ENCODE measurements at places on chromosomes 6 and 20.

DNA sequence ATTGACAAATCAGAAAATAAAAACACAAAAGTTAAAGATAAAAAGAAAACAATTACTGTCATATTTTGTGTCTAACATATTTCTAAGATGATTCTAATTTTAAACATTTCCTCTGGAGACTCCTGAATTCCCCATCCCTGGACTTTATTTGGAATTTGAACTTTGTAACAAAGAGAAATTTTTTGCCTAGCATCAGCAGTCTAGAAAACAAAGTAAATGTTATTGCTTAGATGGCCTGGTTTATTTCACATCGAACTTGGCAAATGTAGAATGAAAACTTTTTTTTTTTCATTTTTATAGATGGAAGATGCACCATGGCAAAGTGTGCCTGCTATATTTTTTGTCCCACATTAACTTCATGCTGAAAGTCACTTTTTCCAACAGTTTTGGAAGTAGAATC, 159.1 kb downstream of the TBX18 start:
- no peak for DNase-seq

- DNase-seq, result no peak
Observed at GRCh38 chr20:38306379-38306778, 2.4 kb downstream of the BPI start.

- DNase-seq, result no peak
Observed at GRCh38 chr6:106080763-106081095, 5.4 kb upstream of the PRDM1 start.

DNA sequence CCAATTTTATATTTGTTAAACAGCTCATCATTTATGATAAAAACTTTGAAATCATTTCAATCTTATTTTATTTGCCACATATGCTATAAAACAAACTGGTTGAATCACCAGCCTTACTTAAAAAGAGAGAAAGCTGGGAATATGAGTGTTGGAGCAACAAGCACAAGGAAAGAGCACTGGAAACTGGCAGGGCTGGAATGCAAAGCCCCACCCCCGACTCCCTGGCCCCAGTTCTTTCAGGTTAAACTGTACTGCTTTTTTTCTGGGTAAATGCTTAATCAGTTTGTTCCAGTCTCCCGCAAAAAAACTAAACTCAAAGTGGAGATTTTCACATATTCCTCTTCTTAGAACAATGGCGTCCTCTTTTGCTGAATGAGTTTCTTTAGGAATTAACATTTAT, 433.8 kb upstream of the NOX3 start:
- no peak for DNase-seq

GRCh38 chr20:62736026-62736406, 27.4 kb downstream of the NTSR1 start:
- no peak for DNase-seq

- DNase-seq, result no peak
Observed at GRCh38 chr6:155270561-155271091, 6.8 kb downstream of the CLDN20 start.

DNA sequence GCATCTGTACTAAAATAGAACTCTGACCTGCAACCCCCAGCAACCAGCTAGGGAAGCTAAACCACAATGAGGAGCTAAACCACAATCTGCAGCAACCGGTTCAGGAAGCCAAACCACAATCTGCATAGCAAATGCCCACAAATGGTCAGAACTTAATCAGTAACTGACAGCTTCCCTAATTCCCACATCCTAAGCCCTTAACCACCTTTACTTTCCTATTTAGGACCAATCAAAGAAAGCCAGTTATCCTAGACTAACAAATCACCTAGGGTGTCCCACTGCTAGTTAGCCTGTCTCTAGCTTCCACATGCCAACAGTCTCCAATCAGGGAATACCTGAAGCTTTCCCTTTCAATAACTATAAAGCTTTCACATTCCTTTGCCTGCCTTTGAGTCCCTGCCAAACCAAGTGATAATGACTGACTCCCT, 424.6 kb upstream of the PTCHD4 start:
- DNase-seq, result no peak

DNA sequence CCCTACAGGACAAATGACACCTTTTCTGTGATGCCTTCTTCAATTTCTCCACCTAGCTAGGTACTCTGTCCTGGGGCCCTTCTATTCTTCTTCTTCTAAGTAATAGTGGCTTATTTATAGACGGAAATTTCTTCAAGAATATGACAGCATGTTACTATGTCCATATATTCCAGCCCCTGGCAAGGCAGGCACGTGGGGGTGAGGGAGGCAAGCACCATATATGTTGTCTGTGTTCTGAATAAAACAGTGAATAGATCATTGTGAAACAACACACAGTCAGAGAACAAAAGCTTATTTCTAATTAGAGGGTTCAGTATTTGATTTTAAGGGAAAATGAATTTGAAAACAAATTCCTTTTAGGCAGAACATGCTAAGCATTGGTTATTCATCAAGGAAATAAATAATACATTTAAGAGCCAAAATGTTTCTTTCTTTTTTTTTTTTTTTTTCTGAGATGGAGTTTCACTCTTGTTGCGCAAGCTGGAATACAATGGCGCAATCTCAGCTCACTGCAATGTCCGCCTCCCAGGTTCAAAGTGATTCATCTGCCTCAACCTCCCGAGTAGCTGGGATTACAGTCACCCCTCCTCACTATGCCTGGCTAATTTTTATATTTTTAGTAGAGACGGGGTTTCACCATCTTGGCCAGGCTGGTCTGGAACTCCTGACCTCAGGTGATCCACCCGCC, 6.2 kb downstream of the HEBP2 start:
- no peak for DNase-seq

DNA sequence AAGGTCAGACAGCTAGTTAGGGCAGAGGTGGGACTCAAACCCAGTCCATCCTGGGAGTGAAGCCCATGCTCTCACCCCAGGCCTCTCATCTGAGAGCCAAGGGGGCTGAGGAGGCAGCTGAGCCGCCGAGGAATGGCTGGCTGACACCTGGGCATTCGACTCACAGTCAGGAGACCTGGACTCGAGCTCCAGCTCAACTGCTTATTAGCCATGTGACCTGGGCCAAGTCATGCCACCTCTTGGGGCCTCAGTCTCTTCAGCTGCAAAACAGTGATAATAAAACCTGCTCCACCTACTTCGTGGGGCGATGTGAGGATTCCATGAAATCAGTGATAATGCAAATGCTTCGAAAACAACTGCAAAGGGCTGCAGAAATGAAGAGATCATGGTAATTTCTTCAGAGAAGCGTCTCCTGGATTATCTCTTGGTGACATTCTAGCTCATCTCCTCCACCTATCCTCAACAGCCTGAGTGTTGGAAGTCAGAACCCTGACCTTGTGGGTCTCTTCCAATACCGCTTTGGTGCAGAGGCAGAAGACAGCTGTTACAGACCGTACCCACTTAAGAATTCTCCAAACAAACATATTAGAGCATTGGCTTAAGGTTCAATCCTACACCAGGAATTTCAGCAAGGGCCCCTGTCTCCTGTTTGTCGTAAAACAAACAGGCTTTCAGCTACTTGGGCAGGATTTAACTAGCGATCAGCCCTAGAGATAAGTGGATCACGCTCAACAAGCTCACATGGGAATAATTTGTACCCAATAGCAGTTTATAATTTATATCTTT, 60.0 kb upstream of the PIM1 start:
- no peak for DNase-seq

- no peak for DNase-seq
Observed at GRCh38 chr20:57785720-57786119, 75.9 kb upstream of the PMEPA1 start.

DNA sequence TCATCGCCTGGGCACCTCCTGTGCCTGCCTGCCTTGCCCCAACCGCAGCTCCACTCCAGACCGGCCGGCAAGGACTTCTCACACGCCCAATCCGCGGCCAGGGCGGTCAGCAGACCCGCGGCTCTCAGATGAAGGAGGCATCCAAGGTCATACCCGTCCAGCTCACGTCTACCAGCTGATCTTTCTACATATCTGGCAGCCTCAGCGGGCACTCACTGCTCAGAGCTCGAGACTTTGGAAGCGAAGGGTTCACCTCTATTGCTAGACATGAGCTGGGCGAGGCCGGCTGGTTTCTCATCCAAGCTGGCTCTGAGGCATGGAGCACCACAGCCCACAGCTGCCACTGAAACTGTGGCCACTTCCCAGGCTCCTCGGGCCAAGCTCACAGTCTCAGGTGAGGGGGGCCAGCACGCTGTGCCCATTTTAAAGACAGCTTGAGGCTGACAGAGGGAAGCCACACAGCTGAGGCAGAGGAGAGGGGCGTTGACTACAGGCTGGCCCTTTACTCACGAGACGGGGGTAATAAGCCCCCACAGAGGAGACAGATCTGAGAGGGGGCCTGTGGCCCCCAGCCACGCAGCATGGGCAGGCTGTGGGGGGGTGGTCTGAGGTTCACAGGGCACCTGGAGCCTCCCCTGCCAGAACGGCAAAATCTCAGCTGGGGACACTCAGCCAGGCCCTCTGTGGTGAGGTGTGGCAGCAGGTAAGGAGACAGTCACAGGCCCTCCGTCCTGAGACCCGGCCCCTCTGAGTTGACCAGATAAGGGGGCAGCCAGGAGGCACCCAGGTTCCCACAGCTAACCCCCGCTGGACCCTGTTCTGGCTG, 2.0 kb downstream of the LAMA5 start:
- no peak for DNase-seq

DNA sequence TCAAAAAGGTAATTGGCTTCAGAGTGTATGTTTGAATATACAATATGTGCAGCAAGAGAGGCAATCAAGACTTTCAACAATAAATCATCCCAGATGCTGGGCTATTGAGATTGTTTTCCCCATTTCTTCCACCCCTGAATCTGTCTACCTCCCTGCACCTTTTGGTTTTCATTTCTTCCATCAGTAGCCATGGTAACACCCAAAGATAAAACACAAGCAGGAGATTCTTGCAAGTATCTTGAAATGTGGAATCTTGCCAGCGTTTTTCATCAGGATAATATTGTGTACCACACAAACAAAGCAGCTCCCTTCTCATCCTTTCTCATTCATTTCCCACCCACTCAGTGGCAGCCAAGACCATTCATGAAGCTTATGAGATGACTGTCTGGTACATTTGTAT, 73.0 kb upstream of the NRSN1 start:
- no peak for DNase-seq

DNA sequence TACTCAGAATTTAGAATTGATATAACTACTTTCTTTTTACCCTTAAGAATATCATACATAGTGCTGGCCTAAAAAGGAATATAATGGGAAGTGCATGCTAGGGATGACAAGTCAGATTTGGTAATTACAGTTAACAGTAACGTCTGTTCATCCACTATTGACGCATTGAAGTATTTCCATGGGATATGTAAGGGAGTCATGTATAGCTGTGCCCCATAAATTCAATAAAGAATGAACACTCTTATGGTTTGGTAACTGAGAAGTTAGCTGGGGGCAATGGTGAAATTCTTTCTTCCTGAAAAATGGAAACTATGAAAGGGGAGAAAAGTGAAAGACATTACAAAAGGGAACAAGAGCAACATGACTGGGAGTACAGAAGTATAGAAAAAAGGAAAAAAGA, 2.6 kb upstream of the COL19A1 start:
- no peak for DNase-seq

- DNase-seq, result no peak
Observed at GRCh38 chr20:63708301-63709148, 686 bp downstream of the ZGPAT start.

- DNase-seq, result no peak
Observed at GRCh38 chr20:36408219-36408618, 102.1 kb downstream of the DLGAP4 start.

- DNase-seq, result no peak
Observed at GRCh38 chr6:83270971-83271719, 78.0 kb downstream of the RWDD2A start.

GRCh38 chr6:111843347-111844147, 29.7 kb downstream of the FYN start:
- peak; percentile 80 for DNase-seq

DNA sequence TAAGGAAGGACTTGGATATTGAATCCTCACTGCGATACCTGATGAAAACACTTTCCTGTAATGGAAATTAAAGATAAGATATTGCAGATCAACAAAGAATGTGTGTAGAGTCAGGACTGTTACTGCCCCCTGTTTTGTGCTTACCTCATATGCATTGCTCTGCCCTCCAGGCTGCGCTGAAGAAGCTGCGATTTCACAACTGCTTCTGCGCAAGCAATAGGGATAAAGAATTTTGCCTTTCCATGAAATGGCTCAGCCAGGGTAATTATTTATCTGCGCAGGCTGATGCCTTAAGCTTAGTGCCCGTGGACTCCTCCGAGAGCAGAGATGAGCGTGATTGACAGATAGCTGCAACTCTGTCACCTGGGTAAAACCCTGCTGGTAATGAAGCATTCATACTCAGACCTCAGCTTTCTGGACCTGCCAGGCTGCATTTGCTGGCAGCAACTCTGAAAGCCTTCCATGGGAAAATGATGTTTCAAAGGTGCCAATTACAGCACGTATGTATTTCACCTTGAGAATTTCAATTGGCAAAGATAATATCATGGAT, 370.6 kb downstream of the SAMD5 start:
- DNase-seq, result no peak

GRCh38 chr6:166076625-166077024, 91.0 kb downstream of the TBXT start:
- DNase-seq, result no peak

DNA sequence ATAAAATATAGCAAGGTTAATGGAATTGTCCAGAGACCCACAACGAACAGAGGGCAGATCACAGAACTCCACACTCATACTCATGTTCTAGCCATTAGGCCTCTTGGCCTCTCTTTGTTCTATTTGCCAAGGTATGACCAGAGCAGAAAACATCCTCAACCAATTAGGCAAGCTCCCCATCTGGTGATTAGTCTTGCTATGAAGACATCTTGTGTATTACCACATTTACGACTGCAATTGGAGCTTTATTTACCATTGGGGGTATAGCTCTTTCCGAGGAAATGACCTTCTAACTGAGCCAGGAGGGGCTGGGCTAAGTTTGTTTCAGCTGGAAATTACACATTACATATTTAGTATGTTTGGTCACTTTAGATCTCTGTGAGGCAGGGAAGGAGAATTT, 593.9 kb downstream of the CD109 start:
- no peak for DNase-seq

- no peak for DNase-seq
Observed at GRCh38 chr6:37965964-37966676, 146.6 kb downstream of the ZFAND3 start.

- DNase-seq, result no peak
Observed at GRCh38 chr6:3797231-3798054, 45.9 kb upstream of the PXDC1 start.

DNA sequence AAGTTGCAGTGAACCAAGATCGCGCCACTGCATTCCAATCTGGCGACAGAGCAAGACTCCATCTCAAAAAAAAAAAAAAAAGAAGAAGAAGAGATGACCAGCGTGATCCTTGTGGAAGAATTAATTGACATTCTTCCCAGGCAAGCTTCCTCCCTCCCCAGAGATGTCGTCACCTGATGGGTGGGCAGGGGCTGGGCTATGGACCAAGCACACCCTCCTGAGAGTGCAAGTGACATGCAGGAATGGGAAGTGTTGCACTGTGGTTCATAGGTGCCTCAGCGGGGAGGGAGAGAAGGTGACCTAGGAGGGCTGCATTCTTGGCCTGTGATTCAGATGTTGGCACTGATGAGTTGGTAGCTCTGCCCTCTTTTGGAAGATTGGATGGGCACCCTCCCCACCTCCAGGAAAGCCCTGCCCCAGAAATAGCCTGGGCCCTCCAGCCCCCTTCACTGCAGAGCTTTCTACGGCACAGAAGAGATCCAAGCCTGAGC, 37.8 kb downstream of the TAF8 start:
- DNase-seq, result no peak

GRCh38 chr20:51796340-51796739, 6.0 kb downstream of the SALL4 start:
- no peak for DNase-seq

- DNase-seq, result no peak
Observed at GRCh38 chr6:33672808-33673207, 38.7 kb downstream of the UQCC2 start.

- no peak for DNase-seq
Observed at GRCh38 chr6:112640891-112641290, 293.8 kb downstream of the RFPL4B start.
